ENCODE measurements at places on chromosomes 7 and 10. TPM values are rescaled to one million over a fixed set of nuclear protein-coding genes. Genes with fewer than 3 reads are reported as not detected.

Gene NT5C2
- 52.8 TPM for total RNA-seq

Gene SORBS1
- total RNA-seq = 156 TPM

- H3K4me3 ChIP-seq = peak overlapping the region; percentile 87
- no peaks in the 10 kb centered on the region for H3K36me3 ChIP-seq
- no peak for DNase-seq
- H3K27me3 ChIP-seq = no peaks in the 10 kb centered on the region
- H3K27ac ChIP-seq = peak overlapping the region; percentile 90
Observed at GRCh38 chr10:34813626-34814222, 1.4 kb downstream of the PARD3 start.

GRCh38 chr10:100625816-100626215 lies 90.1 kb downstream of the HIF1AN start:
- H3K27me3 ChIP-seq = peaks cover 56% of the 10 kb centered on the region
- H3K36me3 ChIP-seq = no peaks in the 10 kb centered on the region

DNA sequence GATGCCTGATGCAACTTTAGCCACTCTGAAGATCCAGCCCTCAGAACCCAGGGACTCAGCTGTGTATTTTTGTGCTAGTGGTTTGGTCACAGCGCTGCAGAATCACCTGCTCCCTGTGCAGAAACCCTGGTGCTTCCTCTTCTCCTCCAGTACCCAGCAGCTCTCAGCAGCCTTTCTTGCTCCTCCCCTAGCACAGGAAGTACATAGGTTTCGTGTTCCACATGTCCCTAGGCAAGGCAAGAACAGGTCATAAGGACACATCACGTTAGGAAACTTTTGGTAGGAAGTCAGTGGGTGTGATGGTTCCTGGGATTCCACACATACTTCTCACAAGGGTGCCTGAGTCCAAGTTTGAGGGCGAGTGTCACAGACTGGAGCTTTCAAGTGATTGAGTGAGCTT lies 167.9 kb upstream of the PRSS1 start:
- no peak for DNase-seq
- H3K4me3 ChIP-seq = no peak overlapping the region
- H3K4me1 ChIP-seq = no peaks in the 10 kb centered on the region
- H3K36me3 ChIP-seq = no peaks in the 10 kb centered on the region

- no peaks in the 10 kb centered on the region for H3K4me1 ChIP-seq
- peak within 1 kb of the TSS; percentile 38 for H3K4me3 ChIP-seq
- no peaks in the 10 kb centered on the region for H3K27me3 ChIP-seq
Observed at GRCh38 chr7:106865130-106866041, at the start of gene PIK3CG. TSS of gene PIK3CG (plus strand) at chr7:106865282. CDS start at chr7:106867562, 2,280 bp downstream.

Gene TEX36
- total RNA-seq = not detected

DNA sequence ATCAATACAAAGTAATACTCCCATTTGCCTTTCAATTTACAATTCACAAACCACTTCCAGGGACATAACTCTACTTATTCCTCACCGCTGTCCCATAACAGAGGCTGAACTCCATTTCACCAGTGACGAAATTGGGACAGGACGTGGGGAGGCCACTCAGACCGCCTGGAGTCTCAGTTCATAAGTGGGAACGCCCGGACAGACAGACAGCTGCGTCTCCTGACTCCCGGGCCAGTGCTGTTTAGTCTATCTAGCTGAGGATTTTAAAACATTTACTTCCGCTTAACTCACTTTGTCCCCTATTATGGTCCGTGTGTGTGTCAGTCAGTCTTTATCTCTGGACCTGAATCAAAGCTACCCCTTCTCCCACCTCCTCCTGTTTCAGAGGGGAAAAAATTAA lies 67.4 kb upstream of the ZNF438 start:
- no peak for DNase-seq
- H3K27ac ChIP-seq = no peak overlapping the region
- H3K27me3 ChIP-seq = no peaks in the 10 kb centered on the region
- no peaks in the 10 kb centered on the region for H3K36me3 ChIP-seq
- H3K4me1 ChIP-seq = no peaks in the 10 kb centered on the region
- no peak overlapping the region for H3K4me3 ChIP-seq

DNA sequence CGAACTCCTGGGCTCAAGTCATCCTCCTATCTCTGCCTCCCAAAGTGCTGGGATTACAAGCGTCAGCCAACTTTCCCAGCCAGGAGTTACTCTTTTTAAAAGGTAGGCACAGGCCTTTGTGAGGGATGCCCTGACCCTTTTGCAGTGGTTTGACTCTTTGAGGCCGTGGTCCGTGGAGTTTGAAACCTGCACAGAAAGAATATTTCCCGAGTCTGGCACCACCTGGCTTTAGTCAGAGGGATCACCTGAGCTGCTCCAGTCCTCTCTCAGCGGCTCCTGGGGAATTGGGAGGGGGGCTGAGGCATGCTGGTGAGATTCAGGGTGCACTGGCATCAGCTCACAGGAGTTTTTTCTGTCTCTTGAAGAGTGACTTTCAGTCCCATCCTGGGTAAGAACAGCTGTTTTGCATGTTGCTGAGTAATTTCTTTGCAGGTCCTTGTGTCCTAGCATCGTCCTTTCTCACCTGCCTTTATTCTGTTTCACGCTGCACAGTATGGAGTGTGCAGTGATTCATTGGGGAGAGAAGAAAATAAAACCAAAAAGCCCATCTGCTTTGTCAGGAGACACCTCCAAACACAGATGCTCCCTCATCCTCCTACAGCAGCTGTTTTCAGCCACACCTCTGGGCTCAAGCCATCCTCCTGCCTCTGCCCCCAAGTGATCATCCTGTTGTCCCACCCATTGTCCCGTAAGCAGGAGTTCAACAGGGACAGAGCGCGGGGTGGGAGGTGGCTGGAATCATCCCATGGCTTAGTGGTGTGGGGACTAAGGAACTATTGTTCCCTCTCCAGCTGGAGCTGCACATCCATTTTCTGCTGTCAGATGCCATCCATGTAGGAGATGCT lies 284.7 kb downstream of the CAMK1D start:
- no peaks in the 10 kb centered on the region for H3K36me3 ChIP-seq
- no peak for DNase-seq
- no peak overlapping the region for H3K4me3 ChIP-seq
- H3K27ac ChIP-seq = no peak overlapping the region
- H3K27me3 ChIP-seq = no peaks in the 10 kb centered on the region

DNA sequence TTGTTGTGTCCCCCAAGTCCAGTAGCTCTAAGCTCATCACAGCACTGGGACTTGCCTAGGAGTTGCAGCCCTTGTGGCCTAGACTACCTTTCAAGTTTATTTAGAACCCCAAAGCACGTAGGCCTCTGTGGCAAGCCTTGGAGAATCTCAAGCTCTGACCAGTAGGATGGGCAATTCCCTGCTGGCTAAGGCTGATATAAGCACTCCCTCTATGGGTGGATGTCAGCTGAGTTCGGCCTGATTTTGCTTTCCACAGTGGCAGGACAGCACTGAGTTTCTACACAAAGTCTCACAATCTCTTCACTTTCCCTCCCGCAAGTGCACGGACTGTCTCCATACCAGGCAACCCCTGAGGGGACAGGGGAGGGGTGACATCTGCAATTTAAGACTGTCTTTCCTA lies 886.4 kb upstream of the LRRN3 start:
- H3K27me3 ChIP-seq = no peaks in the 10 kb centered on the region
- DNase-seq = no peak
- H3K4me3 ChIP-seq = no peak overlapping the region
- no peaks in the 10 kb centered on the region for H3K36me3 ChIP-seq
- no peaks in the 10 kb centered on the region for H3K4me1 ChIP-seq
- H3K27ac ChIP-seq = no peak overlapping the region

Gene MNX1
- 0.33 TPM for total RNA-seq

DNA sequence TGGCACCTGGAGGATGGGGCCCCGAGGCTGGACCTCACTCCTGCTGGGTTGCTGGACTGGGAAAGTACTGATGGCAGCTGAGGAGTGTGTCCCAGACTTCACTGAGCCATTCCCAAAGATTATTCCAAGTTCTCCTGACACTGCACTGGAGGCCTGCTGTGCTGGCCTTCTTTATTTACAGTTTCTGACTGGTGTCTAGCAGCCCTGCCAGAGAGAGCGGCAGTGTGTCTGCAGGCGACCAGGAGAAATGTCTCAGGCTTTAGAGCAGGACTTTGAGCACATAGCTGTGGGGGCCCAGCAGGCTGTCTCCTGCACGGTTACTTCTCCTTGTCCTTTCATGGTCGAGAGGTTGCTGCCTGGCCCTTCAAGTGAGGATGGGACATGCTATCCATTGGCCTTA lies 16.1 kb downstream of the HTRA1 start:
- H3K27ac ChIP-seq = no peak overlapping the region
- H3K4me1 ChIP-seq = peaks cover 3% of the 10 kb centered on the region
- no peak overlapping the region for H3K4me3 ChIP-seq
- no peaks in the 10 kb centered on the region for H3K36me3 ChIP-seq
- no peaks in the 10 kb centered on the region for H3K27me3 ChIP-seq
- DNase-seq = no peak

Gene FBXO24
- 0.59 TPM for total RNA-seq

GRCh38 chr7:77684030-77684429 lies 12.2 kb upstream of the RSBN1L start:
- no peaks in the 10 kb centered on the region for H3K27me3 ChIP-seq
- H3K36me3 ChIP-seq = no peaks in the 10 kb centered on the region
- H3K4me1 ChIP-seq = no peaks in the 10 kb centered on the region
- no peak overlapping the region for H3K4me3 ChIP-seq

Gene CYP26C1
- total RNA-seq = 0.16 TPM

Gene DRGX
- total RNA-seq = not detected

Measured in breast epithelium (tissue), 4 donors.